Natural killer cell treated with Interleukin-12 subunit alpha and Interleukin-12 subunit beta and Interleukin-15 and Interleukin-18, amount 100 ng/mL, for 72 hours (primary cell): ENCODE measurements at places on chromosomes 5 and 9.

DNA sequence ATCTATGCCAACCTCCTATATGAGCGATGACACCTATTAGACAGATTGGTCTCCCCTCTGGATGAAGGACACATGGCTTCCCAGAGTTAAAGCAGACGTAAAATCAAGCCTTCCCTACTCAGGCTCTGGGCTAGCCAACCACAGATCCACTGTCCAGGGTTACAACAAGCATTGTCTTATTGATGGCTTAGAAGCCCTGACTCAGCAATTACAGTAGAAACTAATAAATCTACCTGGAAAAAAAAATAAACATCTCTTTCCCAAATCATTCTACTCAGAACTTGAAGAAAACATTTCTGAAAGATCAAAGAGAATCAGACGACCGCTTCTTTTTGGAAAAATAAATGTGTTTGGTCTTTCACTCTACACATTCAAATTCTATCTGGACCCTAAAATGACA lies 189.3 kb downstream of the GLIS3 start:
- no peaks in the 10 kb centered on the region for H3K4me1 ChIP-seq
- H3K4me3 ChIP-seq: no peak overlapping the region
- H3K27ac ChIP-seq: no peak overlapping the region
- no peak for DNase-seq

- no peaks in the 10 kb centered on the region for H3K27me3 ChIP-seq
- H3K4me1 ChIP-seq: no peaks in the 10 kb centered on the region
- H3K4me3 ChIP-seq: no peak overlapping the region
- DNase-seq: no peak
Observed at GRCh38 chr5:125823572-125823971, 599.6 kb upstream of the GRAMD2B start.

DNA sequence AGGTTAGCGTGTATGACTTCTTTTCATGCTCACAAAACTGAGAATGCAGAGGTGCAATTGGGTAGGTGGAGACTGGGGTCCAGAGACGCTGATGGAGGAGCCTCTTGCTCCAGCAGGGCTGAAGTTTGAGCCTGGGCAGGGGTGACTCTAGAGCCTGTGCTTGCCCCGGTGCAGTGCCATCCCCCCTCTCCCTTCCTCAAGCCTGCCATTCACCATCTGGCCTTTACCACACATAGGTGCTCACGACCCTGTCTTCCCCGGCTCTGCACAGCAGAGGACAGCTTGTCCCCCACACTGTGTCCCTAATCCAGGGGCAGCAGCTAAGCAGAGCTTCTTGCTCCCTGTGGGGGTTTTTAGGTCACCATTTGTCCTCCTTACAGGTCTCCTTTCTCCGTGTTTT lies 86.5 kb downstream of the DAP start:
- peaks cover 13% of the 10 kb centered on the region for H3K4me1 ChIP-seq
- H3K27me3 ChIP-seq: no peaks in the 10 kb centered on the region
- H3K27ac ChIP-seq: no peak overlapping the region
- no peak overlapping the region for H3K4me3 ChIP-seq
- DNase-seq: peak; percentile 13
- H3K36me3 ChIP-seq: peaks cover 12% of the 10 kb centered on the region

- DNase-seq: no peak
- no peaks in the 10 kb centered on the region for H3K36me3 ChIP-seq
- peak overlapping the region; percentile 76 for H3K4me3 ChIP-seq
Observed at GRCh38 chr9:89425921-89426383, 72.0 kb downstream of the SEMA4D start.

GRCh38 chr5:9739135-9739534 lies 109.0 kb upstream of the TAS2R1 start:
- no peaks in the 10 kb centered on the region for H3K36me3 ChIP-seq
- no peaks in the 10 kb centered on the region for H3K27me3 ChIP-seq
- DNase-seq: no peak
- no peak overlapping the region for H3K4me3 ChIP-seq
- H3K4me1 ChIP-seq: no peaks in the 10 kb centered on the region

DNA sequence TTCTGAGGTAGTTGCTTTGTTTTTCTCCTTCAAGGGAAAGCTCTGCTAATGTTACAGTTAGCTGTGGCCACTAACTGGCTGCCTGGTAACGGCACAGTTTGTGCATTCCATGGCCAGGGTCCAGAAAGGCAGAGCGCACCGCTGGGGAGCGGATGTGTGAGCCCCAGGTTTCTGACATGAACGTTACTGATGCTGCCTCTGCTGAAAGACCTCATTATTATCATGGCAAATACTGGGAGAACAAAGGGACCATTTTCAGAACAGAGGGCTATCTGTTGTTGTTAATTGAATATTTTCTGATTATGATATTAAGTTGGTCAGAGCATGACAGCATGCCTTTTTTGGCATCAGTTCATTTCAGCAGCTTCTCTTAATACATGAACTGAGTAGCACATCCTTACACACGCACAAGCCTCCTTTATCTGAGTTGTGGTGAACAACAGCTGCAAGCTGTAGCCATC lies 134.1 kb downstream of the NUDT12 start:
- no peaks in the 10 kb centered on the region for H3K36me3 ChIP-seq
- no peak overlapping the region for H3K4me3 ChIP-seq
- H3K27ac ChIP-seq: no peak overlapping the region
- peaks cover 5% of the 10 kb centered on the region for H3K27me3 ChIP-seq

- no peak overlapping the region for H3K4me3 ChIP-seq
- DNase-seq: no peak
- H3K36me3 ChIP-seq: peaks cover 30% of the 10 kb centered on the region
- H3K27me3 ChIP-seq: no peaks in the 10 kb centered on the region
- peaks cover 58% of the 10 kb centered on the region for H3K4me1 ChIP-seq
- H3K27ac ChIP-seq: peak overlapping the region; percentile 71
Observed at GRCh38 chr5:131366428-131366827, 102.6 kb downstream of the CDC42SE2 start.

GRCh38 chr5:146301626-146302025 lies 37.0 kb upstream of the POU4F3 start:
- no peak overlapping the region for H3K4me3 ChIP-seq
- H3K36me3 ChIP-seq: no peaks in the 10 kb centered on the region
- H3K27ac ChIP-seq: no peak overlapping the region
- no peaks in the 10 kb centered on the region for H3K4me1 ChIP-seq
- peaks cover 12% of the 10 kb centered on the region for H3K27me3 ChIP-seq

DNA sequence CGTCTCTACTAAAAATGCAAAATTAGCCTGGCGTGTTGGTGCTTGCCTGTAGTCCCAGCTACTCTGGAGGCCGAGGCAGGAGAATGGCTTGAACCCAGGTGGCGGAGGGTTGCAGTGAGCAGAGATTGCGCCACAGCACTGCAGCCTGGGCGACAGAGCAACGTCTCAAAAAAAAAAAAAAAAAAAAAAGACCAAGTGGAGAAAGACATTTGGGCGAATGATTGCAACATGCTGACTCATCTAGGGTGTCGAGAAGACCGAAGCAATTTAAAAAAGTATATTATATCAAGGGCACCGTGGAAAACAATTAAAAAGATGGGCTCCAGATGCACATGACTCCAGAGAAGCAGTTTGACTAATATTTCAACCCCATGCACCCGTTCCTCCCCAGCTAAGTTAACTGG lies 9.2 kb downstream of the KLF4 start:
- no peak overlapping the region for H3K27ac ChIP-seq
- DNase-seq: no peak
- H3K4me1 ChIP-seq: no peaks in the 10 kb centered on the region
- H3K4me3 ChIP-seq: no peak overlapping the region

DNA sequence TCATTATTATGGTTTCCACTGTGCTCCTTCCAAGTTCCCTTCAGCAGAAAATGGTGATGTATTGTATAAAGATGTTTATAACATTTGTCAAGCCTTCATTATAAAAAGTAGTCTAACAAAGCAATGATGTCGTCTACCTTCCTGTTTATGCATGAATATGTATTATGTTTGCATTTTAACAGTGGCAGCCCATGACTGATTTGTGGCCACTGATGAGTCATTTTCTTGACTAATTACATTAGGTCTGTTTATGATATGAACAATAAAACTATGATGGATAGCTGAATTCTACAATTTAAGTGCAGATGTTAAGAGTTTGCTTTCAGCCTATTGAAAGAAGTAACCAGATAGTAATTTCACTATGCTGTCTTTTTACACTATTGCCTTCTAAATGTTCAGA lies 75.4 kb upstream of the ADAMTS19 start:
- no peaks in the 10 kb centered on the region for H3K27me3 ChIP-seq
- no peaks in the 10 kb centered on the region for H3K4me1 ChIP-seq
- no peak overlapping the region for H3K27ac ChIP-seq

GRCh38 chr5:69105996-69106906 lies 12.4 kb downstream of the SLC30A5 start:
- no peak overlapping the region for H3K27ac ChIP-seq
- H3K4me1 ChIP-seq: peaks cover 4% of the 10 kb centered on the region
- no peaks in the 10 kb centered on the region for H3K27me3 ChIP-seq
- no peak overlapping the region for H3K4me3 ChIP-seq
- H3K36me3 ChIP-seq: peaks cover 5% of the 10 kb centered on the region

DNA sequence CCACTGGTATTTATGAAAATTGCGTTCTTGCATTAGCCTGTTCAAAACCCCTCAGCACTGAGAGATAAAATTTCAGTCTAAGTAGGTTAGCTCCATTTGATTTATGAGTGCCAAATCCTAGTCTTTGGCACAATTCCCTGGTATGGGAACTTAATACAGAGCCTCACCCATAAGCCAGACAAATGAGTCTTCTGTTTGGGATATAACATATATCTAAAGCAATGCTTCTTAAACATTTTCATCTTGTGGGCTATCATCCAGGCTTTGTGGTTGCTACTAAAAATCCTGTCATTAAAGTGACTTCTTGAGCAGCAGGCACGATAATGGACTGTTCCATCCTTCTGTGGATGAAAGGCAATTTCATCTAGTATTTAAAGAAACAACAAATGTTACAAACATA lies 419.5 kb upstream of the ACTBL2 start:
- H3K4me3 ChIP-seq: no peak overlapping the region
- no peak for DNase-seq
- no peak overlapping the region for H3K27ac ChIP-seq
- H3K27me3 ChIP-seq: no peaks in the 10 kb centered on the region
- H3K4me1 ChIP-seq: no peaks in the 10 kb centered on the region

DNA sequence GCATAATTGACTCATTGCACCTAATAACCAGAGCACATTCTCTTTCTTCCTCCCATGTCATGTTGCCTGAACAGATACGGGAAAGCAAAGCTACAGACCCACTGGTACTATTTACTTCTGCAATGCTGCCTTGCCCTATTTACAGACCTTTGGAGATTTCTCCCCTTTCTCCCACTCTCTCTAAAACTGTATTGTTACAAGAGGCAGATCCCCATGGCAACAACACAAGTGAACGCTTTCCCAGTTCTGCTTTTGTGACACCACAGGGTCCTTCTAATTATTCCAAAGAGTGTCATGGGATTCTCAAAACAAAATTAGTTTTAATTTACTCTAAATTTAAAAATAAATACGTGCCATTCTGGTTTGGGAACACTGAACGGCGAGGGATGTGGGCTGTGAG lies 104.7 kb downstream of the KCTD16 start:
- no peaks in the 10 kb centered on the region for H3K4me1 ChIP-seq
- H3K27ac ChIP-seq: no peak overlapping the region
- H3K4me3 ChIP-seq: no peak overlapping the region
- no peaks in the 10 kb centered on the region for H3K36me3 ChIP-seq
- H3K27me3 ChIP-seq: peaks cover 16% of the 10 kb centered on the region
- DNase-seq: no peak

GRCh38 chr5:154302161-154302560 lies 111.6 kb downstream of the GALNT10 start:
- H3K27ac ChIP-seq: no peak overlapping the region
- H3K27me3 ChIP-seq: no peaks in the 10 kb centered on the region
- H3K36me3 ChIP-seq: peaks cover 39% of the 10 kb centered on the region
- no peak overlapping the region for H3K4me3 ChIP-seq

GRCh38 chr5:75167345-75167744 lies 69.3 kb downstream of the ANKRD31 start:
- DNase-seq: no peak
- no peak overlapping the region for H3K27ac ChIP-seq
- no peak overlapping the region for H3K4me3 ChIP-seq
- no peaks in the 10 kb centered on the region for H3K36me3 ChIP-seq

DNA sequence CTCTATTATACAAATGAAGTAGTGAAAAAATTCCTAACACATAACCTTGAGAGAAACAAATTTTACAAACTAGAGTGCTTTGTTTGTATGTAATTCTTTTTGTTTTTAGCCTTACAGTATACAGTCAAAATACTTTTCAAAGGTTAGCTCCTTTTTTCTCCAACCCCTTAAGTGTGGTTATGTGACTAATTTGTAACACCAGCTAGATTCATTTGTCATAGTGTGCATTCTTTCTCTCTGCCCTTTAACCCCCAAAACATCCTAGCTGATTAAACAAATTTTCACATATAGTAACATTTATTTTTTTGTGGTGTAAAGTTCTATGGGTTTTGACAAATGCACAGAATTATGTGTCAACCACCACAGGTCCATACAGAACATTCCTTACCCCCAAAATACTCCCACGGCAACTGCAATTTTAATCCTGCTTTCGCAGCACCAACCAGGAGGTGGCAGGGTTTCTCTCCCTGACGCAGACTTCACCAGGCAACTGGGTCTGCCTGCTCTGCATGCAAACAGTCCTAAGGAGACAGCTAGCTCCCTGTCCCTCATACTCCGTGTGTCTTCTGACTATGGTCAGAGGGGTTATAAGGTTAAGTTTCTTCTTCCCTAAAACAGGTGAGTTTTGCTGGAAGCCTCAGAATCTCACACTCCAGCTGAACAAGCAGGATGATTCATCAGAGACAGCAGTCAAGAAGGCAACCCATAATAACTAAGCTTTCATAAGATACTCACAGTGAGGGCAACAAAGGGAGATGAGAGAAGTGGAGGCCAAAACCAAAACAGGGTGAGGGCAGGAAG lies 44.5 kb upstream of the NR5A1 start:
- no peak overlapping the region for H3K27ac ChIP-seq
- DNase-seq: no peak

DNA sequence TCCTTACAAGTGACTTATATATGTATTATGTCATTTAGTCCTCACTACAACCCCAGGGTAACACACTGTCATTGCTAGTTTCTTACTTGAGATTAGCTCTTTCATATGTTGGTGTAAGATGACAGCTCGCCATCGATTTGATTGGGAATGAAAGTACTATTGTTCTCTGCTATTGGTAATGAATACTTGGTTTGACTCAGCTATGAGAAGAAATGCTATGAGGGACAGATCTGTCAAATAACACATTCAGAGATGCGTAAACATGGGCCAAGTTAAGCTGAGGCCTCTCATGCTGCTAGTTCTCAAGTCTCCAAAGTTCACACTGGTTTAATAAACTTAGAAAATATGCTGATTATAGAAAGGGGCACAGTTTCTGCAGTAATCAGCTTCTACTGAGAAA lies 142.7 kb downstream of the SGCD start:
- peaks cover 8% of the 10 kb centered on the region for H3K27me3 ChIP-seq
